Muscle of leg (tissue), 16 donors: ENCODE measurements at places on chromosomes 16 and 17. TPM values are rescaled to one million over a fixed set of nuclear protein-coding genes. Genes with fewer than 3 reads are reported as not detected.
A peak's percentile ranks its signal among the peaks of the same experiment; 100 is the strongest.

DNA sequence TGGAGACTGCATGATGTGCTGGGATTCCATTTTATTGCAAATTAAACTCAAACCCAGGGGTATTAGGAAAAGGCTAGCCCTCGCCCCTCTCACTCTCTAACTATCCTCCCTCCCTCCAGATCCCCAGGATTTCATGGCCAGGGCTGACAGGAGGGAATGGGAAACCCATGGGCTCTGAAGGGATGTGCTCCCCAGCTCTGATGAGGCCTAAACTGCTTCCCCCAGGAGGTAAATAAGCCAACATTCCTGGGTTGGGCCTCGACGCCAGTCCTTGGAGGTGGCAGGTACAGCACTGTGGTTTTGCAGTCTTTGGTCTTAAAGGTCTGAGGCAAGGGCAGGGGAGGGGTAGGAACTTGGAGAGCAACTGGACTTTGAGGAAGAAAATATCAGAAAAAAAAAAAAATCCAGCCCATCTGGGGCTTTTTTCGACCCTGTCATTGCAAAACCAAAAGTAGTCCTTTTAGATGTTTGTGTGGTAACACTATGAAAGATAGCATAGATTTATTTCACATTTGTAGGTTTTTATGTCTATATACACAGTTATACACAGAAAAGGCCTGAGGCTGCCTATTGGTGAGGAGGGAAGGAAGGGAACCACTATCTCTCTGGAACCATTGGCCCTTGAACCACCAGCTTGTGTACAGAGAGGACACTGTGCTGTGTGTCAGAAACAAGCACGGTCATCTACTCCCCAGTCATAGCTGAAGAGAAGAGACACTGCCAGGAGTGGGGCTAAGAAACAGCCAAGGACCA, 12.0 kb downstream of the C17orf113 start:
- peaks cover 8% of the 10 kb centered on the region for H3K36me3 ChIP-seq
- H3K27me3 ChIP-seq: no peaks in the 10 kb centered on the region
- no peak overlapping the region for H3K27ac ChIP-seq

GRCh38 chr17:47276868-47277267, 23.2 kb downstream of the ITGB3 start:
- peaks cover 47% of the 10 kb centered on the region for H3K4me1 ChIP-seq
- no peaks in the 10 kb centered on the region for H3K27me3 ChIP-seq
- H3K36me3 ChIP-seq: peaks cover 5% of the 10 kb centered on the region
- H3K27ac ChIP-seq: peak overlapping the region; percentile 84
- no peak overlapping the region for H3K4me3 ChIP-seq

Gene PPP1R1B
- 2.8 TPM for polyA plus RNA-seq

Gene CASKIN1
- 2.4 TPM for polyA plus RNA-seq

GRCh38 chr16:83568345-83568744, 239.4 kb upstream of the HSBP1 start:
- no peak overlapping the region for H3K4me3 ChIP-seq
- no peaks in the 10 kb centered on the region for H3K27me3 ChIP-seq
- no peaks in the 10 kb centered on the region for H3K4me1 ChIP-seq
- DNase-seq: no peak
- H3K36me3 ChIP-seq: no peaks in the 10 kb centered on the region

Gene CBLN1
- 0.79 TPM for polyA plus RNA-seq

Gene NOD2
- polyA plus RNA-seq: 1.4 TPM

GRCh38 chr17:50346313-50347116, 589 bp downstream of the XYLT2 start:
- no peak overlapping the region for H3K27ac ChIP-seq
- peak; percentile 61 for DNase-seq
- H3K27me3 ChIP-seq: no peaks in the 10 kb centered on the region
- no peaks in the 10 kb centered on the region for H3K36me3 ChIP-seq
- peak overlapping the region; percentile 70 for H3K4me3 ChIP-seq
- peaks cover 25% of the 10 kb centered on the region for H3K4me1 ChIP-seq

Gene BCL6B
- 22.8 TPM for polyA plus RNA-seq

- no peak overlapping the region for H3K27ac ChIP-seq
- H3K4me3 ChIP-seq: no peak overlapping the region
- H3K36me3 ChIP-seq: no peaks in the 10 kb centered on the region
- no peaks in the 10 kb centered on the region for H3K27me3 ChIP-seq
- DNase-seq: peak; percentile 54
- peaks cover 24% of the 10 kb centered on the region for H3K4me1 ChIP-seq
Measured at GRCh38 chr16:79437764-79438751, 162.5 kb downstream of the MAF start.

Gene TBC1D3H
- not detected for polyA plus RNA-seq

DNA sequence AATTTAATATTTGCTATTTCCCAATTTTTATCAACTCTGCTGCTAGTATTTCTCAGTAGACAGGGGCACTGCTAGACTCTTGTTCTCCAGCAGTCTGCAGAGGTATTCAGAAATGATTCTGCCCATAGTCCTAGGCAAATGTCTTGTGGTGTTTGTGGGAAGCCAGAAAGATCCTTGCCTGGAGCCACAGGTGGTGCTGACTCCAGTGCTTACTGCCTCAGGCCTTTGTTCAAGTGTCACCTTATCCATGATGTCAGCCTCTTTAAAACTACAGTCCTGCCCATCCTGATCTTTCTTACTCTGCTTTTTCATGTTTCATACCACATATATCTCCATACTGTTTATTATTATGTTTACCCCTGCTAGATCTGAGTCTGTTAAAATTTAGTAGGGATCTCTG, 26.5 kb downstream of the ZSWIM7 start:
- H3K27me3 ChIP-seq: no peaks in the 10 kb centered on the region
- H3K27ac ChIP-seq: no peak overlapping the region

GRCh38 chr16:3460121-3460520, 16.6 kb downstream of the NAA60 start:
- no peak for DNase-seq
- peak overlapping the region; percentile 42 for H3K27ac ChIP-seq
- H3K27me3 ChIP-seq: no peaks in the 10 kb centered on the region
- no peaks in the 10 kb centered on the region for H3K36me3 ChIP-seq
- peaks cover 56% of the 10 kb centered on the region for H3K4me1 ChIP-seq

Gene GLP2R
- not detected for polyA plus RNA-seq

Gene PRSS53
- 4.0 TPM for polyA plus RNA-seq

Gene MFSD11
- polyA plus RNA-seq: 31.3 TPM

GRCh38 chr16:4828567-4829321, 18.3 kb downstream of the GLYR1 start:
- H3K4me1 ChIP-seq: no peaks in the 10 kb centered on the region
- H3K36me3 ChIP-seq: peaks cover 80% of the 10 kb centered on the region
- no peaks in the 10 kb centered on the region for H3K27me3 ChIP-seq

Gene MYLK3
- polyA plus RNA-seq: 10.7 TPM

DNA sequence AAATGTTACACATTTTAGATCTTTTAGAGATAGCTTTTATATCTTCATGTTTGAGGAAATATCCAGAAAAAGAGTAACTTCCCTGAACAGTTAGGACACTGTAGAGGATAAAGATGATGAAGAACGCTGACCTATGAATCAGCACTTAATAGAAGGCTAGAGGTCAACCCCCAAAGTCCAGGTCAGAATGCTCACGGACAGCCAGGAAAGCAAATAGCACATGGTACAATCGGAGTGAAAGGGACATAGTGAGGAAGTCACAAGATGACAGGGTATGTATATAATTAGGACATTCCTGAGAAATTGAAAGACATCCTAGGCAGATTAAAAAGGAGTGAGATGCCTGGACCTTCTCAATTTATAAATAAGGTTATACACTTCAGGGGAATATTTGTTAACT, 55.1 kb upstream of the CNTNAP4 start:
- no peaks in the 10 kb centered on the region for H3K27me3 ChIP-seq
- H3K4me3 ChIP-seq: no peak overlapping the region
- H3K4me1 ChIP-seq: no peaks in the 10 kb centered on the region

DNA sequence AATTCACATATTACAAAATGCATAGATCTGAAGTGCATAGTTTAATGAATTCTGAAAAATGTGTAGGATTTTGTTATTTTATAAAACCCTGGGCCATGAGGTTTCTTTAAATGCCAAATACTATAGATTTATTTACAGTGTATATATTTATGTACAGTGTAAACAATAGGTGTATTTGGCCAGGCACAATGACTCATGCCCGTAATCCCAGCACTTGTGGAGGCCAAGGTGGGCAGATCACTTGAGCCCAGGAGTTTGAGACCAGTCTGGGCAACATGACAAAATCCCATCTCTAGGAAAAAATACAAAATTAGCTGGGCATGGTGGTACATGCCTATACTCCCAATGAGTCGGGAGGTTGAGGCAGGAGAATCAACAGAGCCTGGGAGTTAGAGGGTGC, 249.4 kb downstream of the PRKCA start:
- no peaks in the 10 kb centered on the region for H3K36me3 ChIP-seq
- peaks cover 3% of the 10 kb centered on the region for H3K4me1 ChIP-seq
- H3K4me3 ChIP-seq: no peak overlapping the region
- DNase-seq: no peak
- H3K27me3 ChIP-seq: no peaks in the 10 kb centered on the region

Gene HOXB13
- not detected for polyA plus RNA-seq

- H3K27ac ChIP-seq: no peak overlapping the region
- H3K27me3 ChIP-seq: no peaks in the 10 kb centered on the region
- no peak for DNase-seq
- no peaks in the 10 kb centered on the region for H3K36me3 ChIP-seq
Measured at GRCh38 chr16:75181630-75182029, 25.3 kb downstream of the CTRB2 start.

- no peak for DNase-seq
- H3K4me3 ChIP-seq: no peak overlapping the region
- no peak overlapping the region for H3K27ac ChIP-seq
Measured at GRCh38 chr17:55531053-55531728, 19.9 kb upstream of the SMIM36 start.

Gene SLC43A2
- 3.4 TPM for polyA plus RNA-seq

Gene SLC47A1
- polyA plus RNA-seq: 1.3 TPM

GRCh38 chr17:1787301-1787902, 25.5 kb downstream of the SERPINF1 start:
- H3K4me1 ChIP-seq: peaks cover 20% of the 10 kb centered on the region
- no peaks in the 10 kb centered on the region for H3K27me3 ChIP-seq
- no peak overlapping the region for H3K4me3 ChIP-seq
- H3K27ac ChIP-seq: peak overlapping the region; percentile 22
- no peak for DNase-seq

Gene STAC2
- 0.21 TPM for polyA plus RNA-seq

Gene PYY
- polyA plus RNA-seq: not detected

GRCh38 chr16:79451196-79451816, 149.2 kb downstream of the MAF start:
- H3K27me3 ChIP-seq: no peaks in the 10 kb centered on the region
- no peaks in the 10 kb centered on the region for H3K36me3 ChIP-seq
- no peak overlapping the region for H3K4me3 ChIP-seq
- peak; percentile 77 for DNase-seq

- H3K27ac ChIP-seq: no peak overlapping the region
- H3K4me3 ChIP-seq: no peak overlapping the region
- H3K36me3 ChIP-seq: no peaks in the 10 kb centered on the region
- no peaks in the 10 kb centered on the region for H3K4me1 ChIP-seq
Measured at GRCh38 chr17:80675438-80676095, 130.9 kb downstream of the RPTOR start.

- H3K36me3 ChIP-seq: no peaks in the 10 kb centered on the region
- peaks cover 35% of the 10 kb centered on the region for H3K4me1 ChIP-seq
Measured at GRCh38 chr17:45411348-45412105, 21.1 kb downstream of the ARHGAP27 start.

Gene RGS9
- polyA plus RNA-seq: 4.1 TPM

DNA sequence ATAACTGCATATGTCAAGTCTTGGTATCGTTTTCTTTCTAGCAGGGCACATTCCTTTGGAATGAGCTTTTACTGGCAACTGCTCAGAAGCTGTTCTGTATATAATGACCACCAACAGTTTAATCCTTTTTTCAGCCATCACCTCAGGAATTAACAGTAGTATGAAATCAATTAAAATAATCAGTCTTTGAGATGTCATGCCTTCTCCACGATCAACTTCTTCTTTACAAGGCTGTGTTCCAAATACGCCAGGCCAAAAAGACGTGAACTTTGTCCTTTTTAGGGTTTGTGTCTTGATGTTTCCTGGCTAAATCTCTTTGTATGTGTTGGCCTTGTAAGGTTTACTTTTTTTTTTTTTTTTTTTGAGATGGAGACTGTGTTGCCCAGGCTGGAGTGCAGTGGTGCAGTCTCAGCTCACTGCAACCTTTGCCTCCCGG, 54.9 kb downstream of the ABCC1 start:
- H3K4me1 ChIP-seq: no peaks in the 10 kb centered on the region
- no peak overlapping the region for H3K27ac ChIP-seq
- peak; percentile 31 for DNase-seq
- no peaks in the 10 kb centered on the region for H3K36me3 ChIP-seq

- no peak for DNase-seq
- H3K27me3 ChIP-seq: no peaks in the 10 kb centered on the region
- no peak overlapping the region for H3K27ac ChIP-seq
- no peaks in the 10 kb centered on the region for H3K4me1 ChIP-seq
- H3K4me3 ChIP-seq: no peak overlapping the region
Measured at GRCh38 chr17:13003454-13003851, 14.4 kb downstream of the ELAC2 start.

GRCh38 chr16:88015806-88016140, 64.5 kb downstream of the BANP start:
- no peak for DNase-seq
- no peak overlapping the region for H3K4me3 ChIP-seq
- no peaks in the 10 kb centered on the region for H3K27me3 ChIP-seq
- H3K36me3 ChIP-seq: peaks cover 15% of the 10 kb centered on the region

DNA sequence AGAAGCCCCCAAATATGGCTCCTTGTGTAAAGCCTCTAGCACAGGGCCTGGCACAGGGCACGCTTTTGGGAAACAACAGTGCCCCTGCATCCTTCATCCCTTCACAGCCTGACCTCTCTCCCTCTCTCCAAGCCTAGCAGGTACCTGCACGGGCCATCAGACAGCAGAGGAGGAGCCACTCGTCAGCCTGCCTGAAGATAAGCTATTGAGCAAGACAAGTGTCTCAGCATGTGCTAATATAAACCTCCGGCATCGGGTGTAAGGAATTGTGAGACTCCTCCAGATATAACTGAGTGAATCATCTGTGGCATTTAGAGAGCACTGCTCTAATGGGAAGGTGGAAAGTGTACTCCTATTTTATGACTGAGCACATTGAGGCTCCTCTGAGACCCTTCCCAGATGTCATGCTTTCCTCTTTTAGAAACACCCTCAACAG, 38.3 kb downstream of the TBX4 start:
- peaks cover under 1% of the 10 kb centered on the region for H3K36me3 ChIP-seq
- DNase-seq: no peak
- H3K27ac ChIP-seq: peak overlapping the region; percentile 84
- H3K27me3 ChIP-seq: peaks cover 3% of the 10 kb centered on the region
- H3K4me3 ChIP-seq: no peak overlapping the region

Gene HAS3
- polyA plus RNA-seq: 6.6 TPM

Gene TP53TG3C
- not detected for polyA plus RNA-seq

GRCh38 chr17:17940441-17940911, 31.7 kb downstream of the TOM1L2 start:
- no peaks in the 10 kb centered on the region for H3K27me3 ChIP-seq
- no peaks in the 10 kb centered on the region for H3K36me3 ChIP-seq
- H3K4me1 ChIP-seq: peaks cover 45% of the 10 kb centered on the region
- DNase-seq: peak; percentile 37

GRCh38 chr17:8148560-8148959, 3.6 kb downstream of the PER1 start:
- peaks cover 68% of the 10 kb centered on the region for H3K36me3 ChIP-seq
- peaks cover 37% of the 10 kb centered on the region for H3K4me1 ChIP-seq
- no peak for DNase-seq
- H3K4me3 ChIP-seq: no peak overlapping the region
- no peaks in the 10 kb centered on the region for H3K27me3 ChIP-seq
